Stimulated activated CD4-positive, alpha-beta T cell treated with anti-CD3 and anti-CD28 coated beads, Interleukin-15, amount 100 ng/mL, for 24 hours (primary cell): ENCODE measurements at places on chromosomes 7 and 10.

GRCh38 chr10:12589291-12589690 lies 239.9 kb downstream of the CAMK1D start:
- no peak for DNase-seq

DNA sequence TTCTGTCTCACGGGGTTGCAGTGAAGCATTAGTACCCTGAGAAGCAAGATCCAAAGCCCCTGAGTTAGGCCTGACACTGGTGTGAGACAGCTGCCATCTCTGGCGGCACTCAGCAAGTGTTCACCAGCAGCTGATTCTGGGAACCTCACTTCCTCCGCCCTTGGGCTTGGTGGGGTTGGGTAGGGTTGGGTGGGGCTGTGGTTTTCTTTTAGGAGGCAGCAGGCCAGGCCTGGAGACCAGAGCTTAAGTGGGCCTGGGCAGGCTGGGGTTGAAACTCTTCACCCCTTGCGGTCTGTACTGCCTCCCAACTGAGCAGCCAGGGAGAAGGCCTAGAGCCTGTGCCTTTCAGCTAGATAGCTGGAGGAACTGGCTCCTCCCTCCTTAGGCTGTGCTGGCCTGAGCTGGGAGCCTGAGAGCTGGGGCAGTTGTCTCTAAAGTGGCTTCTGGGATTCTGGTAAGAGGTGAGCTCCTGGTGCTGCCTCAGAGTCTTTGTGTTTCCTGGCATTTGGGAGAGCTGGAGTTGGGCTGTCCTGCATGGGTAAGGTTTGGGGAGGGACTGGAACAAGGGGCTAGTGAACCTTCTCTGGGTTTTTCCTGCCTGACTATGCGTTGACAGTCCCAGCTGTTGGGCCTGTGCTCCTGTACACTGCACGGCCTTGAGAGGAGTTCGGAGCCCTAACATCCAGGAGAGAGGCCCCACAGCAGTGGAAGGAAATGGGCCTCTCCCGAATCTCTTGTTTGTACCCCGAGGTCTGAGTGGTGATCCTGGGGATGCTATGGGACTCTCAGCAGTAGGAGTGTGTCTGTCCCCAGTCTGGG lies 5.1 kb downstream of the TSPAN14 start:
- DNase-seq: peak; percentile 71

- no peak for DNase-seq
Measured at GRCh38 chr10:6535156-6535764, 44.8 kb downstream of the PRKCQ start.

GRCh38 chr10:34187201-34187600 lies 627.9 kb downstream of the PARD3 start:
- no peak for DNase-seq

DNA sequence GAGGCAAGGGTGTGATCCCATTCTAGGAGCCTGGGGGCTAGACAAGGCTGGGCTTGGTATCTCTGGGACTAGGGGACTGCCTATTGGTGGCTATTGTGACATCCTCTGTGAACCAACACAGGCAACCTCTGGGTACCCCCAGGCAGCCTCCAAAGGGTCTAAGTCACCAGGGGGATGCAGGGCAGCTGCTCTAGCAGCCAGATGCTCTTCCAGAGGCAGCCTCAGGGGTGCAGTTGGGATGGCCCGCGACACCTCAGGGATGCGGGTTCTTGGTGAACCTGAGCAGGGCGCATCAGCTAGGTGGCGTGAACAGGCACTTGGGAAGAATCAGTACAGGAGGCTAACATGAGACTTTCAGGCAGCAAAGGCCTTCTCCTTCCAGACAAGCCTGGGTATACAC lies 1.6 kb upstream of the TMEM120A start:
- DNase-seq: no peak

GRCh38 chr7:94297397-94297838 lies 97.3 kb upstream of the COL1A2 start:
- no peak for DNase-seq

DNA sequence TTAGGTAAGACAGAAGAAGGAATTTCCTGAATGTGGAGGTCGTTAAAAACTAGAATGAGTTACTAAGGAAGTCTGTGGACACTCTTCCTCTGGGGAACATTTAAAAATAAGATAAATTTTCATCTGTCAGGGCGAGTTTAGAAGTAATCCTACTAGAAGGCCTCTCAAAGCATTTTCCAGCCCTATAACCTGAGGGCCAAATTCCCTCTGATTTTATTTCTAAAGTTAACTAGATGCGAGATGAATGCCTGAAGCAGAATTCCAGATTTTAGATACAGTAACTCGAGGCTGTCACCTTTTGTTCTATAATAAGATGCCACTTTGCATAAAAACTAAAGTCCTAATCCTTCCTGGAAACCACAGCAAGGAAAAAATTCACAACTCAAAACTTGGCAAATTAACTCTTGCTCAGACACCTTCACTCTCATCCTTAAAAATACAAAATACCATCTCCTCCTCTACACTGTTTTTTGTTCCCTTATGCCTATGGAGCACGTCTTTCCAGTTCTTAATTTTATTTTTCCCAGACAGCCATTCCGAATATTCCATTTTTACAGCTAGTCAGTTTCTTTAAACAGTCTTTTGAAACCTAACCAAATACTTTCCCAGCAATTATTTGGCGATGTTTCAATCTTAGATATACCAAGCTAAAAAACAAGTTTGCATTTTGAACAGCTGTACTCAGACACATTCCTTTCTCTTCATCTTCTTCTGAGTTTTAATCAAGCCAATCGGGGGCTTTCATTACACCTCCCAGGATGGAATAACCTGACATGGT lies 420.7 kb upstream of the NFE2L3 start:
- no peak for DNase-seq

DNA sequence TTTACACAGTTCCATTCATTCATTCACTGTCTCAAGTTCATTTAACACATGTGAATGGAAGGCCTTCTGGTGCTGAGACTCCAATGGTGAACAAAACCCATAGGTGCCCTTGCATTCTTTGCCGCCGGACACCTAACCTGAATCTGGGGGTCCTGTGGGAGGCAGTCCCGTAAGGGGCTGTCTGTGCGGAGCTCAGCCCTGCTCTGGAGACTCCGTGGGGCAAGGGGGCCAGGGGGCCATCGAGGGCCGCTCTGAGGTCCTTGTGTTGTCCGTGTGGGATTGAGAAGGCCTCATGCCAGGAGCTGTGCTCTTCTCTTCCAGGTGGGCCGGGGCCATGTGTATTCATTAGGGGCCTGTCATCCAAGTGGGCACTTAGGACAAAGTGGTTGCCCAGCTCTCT lies 15.3 kb downstream of the PTPRE start:
- DNase-seq: no peak
